Dorsolateral prefrontal cortex (tissue), 122 donors: ENCODE measurements at places on chromosomes 13 and 19.

DNA sequence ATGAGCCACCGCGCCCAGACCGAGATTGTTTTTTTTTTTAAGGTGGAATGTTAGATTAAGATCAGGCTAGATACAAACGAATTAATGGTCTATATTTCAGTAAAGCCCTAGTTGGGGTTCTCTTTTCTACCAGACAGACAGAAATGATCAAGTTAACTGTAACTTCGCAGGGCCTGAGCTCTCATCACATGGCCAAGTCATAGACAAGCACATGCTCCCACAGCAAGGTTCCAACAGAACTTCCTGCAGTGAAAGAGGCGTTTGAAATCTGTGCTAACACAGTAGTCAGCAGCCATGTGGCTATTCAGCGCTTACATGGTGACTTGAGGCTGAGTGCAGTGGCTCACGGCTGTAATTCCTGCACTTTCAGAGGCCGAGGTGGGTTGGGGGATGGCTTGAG lies 34.7 kb upstream of the SEMA6B start:
- no peak for DNase-seq

DNA sequence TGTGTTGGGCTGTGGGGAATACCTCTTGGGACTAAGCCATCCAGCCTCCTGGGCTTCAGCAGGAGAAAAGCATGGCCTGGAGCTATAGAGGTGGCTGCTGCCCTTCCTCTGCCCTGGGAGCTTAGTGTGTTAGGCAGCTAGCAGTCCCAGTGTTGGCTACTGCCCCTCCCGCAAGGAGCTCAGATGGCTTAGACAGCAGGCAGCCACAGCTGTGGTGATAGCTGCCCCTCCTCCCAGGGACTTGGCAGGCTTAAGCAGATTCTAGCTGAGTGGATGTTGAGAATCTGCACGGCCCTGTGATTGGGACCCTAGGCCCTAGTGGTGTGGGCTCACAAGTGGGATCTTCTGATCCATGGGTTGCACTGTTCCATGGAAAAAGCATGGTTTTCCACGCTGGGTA lies 264.5 kb downstream of the TDRD3 start:
- DNase-seq = no peak

GRCh38 chr19:33781996-33782395 lies 14.7 kb upstream of the KCTD15 start:
- DNase-seq = no peak

DNA sequence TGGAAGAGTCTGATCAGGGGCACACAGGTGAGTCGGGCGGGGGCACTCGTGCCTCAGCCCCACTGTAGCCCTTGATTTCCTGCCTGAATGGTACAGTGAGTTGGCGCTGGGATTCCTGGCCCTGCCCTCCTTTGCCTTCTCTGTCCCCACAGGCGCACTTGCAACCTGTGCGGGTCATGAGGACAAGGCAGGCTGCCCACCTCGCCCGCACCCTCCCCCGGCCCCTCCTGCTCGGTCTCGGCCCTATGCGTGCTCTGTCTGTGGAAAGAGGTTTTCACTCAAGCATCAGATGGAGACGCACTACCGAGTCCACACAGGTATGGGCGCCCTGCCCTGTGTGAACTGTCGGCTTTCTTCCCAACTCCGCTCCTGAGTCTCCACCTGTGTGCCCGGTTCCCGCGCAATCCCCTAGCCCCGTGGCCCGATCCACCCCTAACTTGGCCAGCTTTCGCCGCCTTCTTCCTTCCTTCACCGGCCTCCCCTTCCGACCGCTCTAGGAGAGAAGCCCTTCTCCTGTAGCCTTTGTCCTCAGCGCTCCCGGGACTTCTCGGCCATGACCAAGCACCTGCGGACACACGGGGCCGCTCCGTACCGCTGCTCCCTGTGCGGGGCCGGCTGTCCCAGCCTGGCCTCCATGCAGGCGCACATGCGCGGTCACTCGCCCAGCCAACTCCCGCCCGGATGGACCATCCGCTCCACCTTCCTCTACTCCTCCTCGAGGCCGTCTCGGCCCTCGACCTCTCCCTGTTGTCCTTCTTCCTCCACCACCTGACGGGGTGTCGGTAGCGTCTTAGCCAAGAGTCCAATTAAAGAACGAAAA lies 1.6 kb upstream of the KMT2B start:
- peak; percentile 47 for DNase-seq

DNA sequence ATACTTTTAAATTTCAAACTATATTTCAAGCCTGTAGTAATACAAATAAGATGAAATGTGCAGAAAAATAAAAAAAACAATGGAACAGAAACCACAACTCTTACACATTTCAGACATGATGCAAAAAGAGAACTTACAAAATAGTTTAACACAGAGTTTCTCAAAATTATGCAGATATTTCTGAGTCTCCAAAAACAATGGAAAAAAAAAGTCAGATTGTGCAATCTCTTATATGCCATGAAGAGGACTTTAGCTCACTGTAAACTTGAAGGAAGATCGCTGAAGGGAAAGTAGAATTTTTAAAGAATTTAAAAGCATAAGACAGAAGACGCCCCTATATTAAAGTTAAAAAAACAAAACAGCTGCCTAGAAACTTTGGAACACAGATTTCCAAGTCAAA lies 20.4 kb downstream of the ZNF708 start:
- DNase-seq = no peak

- no peak for DNase-seq
Observed at GRCh38 chr19:44582581-44583265, 30.6 kb upstream of the IGSF23 start.

DNA sequence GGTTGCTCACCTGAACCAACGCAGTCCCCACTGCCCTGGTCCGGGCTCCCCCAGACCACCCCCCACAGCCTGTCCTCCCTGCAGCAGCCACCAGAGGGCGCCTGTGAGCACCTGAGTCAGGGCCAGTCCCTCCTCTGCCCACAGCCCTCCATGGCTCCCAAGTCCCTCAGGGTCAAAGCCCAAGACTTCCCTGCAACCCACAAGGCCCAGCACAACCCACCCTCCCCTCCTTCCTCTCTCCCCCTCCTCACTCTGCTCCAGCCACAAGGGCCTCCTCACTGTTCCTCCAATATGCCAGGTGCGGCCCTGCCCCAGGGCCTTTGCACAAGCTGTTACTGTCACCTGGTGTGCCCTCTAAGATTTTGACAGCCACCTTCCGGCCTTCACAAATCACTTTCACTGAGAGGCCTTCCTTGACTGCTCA lies 10.9 kb downstream of the GNA15 start:
- no peak for DNase-seq

- DNase-seq = peak; percentile 25
Observed at GRCh38 chr19:45152504-45153338, 8.1 kb downstream of the NKPD1 start.

DNA sequence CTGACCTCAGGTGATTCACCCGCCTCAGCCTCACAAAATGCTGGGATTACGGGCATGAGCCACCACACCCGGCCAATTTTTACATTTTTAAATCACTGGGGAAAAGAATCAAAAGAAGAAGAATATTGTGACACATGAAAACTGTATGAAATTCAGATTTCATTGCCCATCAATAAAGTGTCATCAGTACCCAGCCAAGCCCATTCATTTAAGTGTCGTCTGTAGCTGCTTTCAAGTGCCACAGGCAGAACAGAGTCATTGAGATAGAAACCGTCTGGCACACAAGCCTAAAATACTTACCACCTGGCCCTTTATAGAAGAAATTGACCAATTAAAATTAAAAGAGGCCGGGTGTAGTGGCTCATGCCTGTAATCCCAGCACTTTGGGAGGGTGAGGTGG lies 15.3 kb downstream of the COLGALT1 start:
- no peak for DNase-seq

- no peak for DNase-seq
Observed at GRCh38 chr19:15195371-15196334, 5.1 kb downstream of the NOTCH3 start.

DNA sequence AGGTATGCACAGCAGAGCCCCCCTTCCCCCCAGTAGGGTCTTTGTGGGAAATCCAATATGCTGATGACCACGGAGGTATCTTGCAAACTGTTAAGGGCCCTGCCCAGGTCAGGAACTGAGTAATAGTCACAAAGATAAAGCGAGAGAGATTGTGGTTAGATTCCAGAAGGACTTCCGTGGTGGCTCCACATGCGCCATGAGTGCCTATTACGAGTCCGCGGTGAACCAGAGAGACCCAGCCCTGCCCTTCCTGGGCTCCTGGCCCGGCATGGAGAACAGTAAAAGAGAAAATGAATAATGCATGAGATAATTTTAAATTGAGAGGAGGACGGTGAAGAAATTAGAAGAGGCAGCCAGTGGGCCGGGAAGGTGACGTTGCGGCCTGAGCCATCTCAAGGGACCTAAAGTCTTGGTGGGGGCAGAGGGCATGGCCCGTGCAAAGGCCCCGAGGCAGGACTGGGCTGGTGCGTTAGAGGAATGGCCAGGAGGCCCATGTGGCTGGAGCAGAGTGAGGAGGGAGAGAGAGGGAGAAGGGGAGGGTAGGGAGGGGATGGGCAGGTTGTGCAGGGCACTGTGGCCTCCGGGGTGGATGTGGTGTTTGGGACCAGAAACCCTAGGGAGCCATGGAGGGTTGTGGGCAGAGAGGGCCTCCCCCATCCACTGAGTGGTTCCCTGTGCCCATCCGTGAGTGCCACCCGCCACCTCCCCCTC lies 46.6 kb upstream of the NFIC start:
- no peak for DNase-seq

- no peak for DNase-seq
Observed at GRCh38 chr19:6754136-6754535, 13.1 kb downstream of the SH2D3A start.

- DNase-seq = no peak
Observed at GRCh38 chr13:30143666-30144400, 163.5 kb downstream of the KATNAL1 start.

DNA sequence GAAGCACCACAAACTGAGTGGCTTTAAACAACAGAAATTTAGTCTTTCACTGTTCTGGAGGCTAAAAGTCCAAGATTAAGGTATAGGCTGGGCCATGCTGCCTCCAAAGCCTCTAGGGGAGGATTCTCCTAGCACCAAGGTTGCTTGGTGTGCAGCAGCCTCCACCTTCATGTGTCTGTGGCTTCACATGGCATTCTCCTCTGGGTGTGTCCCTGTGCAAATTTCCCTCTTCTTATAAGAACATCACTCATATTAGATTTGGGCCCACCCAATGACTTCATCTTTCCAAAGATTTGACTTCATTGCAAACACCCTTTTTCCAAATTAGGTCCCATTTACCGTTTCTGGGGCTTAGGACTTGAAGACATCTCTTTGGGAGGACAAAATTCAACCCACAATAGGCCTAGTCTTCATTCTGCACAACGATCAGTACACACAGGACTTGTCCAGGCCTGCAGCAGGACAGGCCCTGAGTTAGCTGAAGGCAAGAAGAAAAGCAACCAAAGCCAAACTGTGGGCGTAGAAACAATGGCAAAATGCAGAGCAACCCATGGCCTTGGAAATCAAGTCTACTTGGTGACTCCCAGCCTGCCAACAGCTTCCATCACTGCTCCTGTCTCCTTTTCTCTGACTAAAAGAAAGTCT lies 521.2 kb upstream of the NBEA start:
- DNase-seq = no peak

DNA sequence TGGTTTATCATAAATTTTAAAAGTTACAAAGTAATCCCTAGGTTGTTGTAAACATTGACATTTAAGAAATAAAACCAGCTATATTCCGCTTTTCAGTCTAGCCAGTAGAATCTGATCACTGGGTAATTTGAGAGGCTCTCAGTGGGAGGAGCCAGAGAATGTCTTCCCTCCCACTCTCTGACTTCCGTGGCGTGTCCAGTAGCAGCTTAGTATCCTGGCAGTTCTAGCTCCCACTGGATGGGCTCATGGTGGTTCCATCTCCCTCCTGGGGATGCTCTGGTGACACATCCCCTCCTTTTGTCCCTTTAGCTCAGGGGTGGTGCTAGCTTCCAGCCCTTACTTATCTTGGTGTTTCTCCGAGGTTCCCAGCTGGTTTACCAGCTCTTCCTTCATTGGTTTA lies 34.5 kb downstream of the MTUS2 start:
- no peak for DNase-seq
